Fibroblast of lung (primary cell): ENCODE measurements at places on chromosomes 5 and 9. TPM values are rescaled to one million over a fixed set of nuclear protein-coding genes. Genes with fewer than 3 reads are reported as not detected.

Gene FAM120A
- total RNA-seq, result 93.0 and 136 TPM in 2 replicates

Gene GFI1B
- under 0.01 TPM in 1 of 2 replicates, not detected in the other for total RNA-seq

Gene CDK7
- total RNA-seq, result 43.7 and 74.3 TPM in 2 replicates

Gene FYB1
- total RNA-seq, result under 0.01 TPM in 1 of 2 replicates, not detected in the other

Gene CBY3
- not detected in 2 replicates for total RNA-seq

Gene PDLIM4
- total RNA-seq, result 44.4 and 67.2 TPM in 2 replicates

Gene FBP1
- total RNA-seq, result not detected in 2 replicates

Gene INSL4
- total RNA-seq, result not detected in 2 replicates

Gene FRMPD1
- not detected in 2 replicates for total RNA-seq

Gene PLPPR1
- not detected in 2 replicates for total RNA-seq

Gene ATG12
- total RNA-seq, result 37.2 and 38.8 TPM in 2 replicates

Gene CCDC180
- 1.8 and 2.5 TPM in 2 replicates for total RNA-seq

Gene ITGA1
- 12.1 and 12.6 TPM in 2 replicates for total RNA-seq

Gene ESM1
- 1.5 and 1.8 TPM in 2 replicates for total RNA-seq

Gene CTXN3
- total RNA-seq, result not detected in 2 replicates

Gene KLHL9
- total RNA-seq, result 37.2 and 37.5 TPM in 2 replicates

Gene FUT7
- not detected in 2 replicates for total RNA-seq

Gene HEMGN
- not detected in 2 replicates for total RNA-seq

Gene ZNF189
- total RNA-seq, result 19.3 and 21.8 TPM in 2 replicates

Gene SYNPO
- total RNA-seq, result 5.6 and 6.6 TPM in 2 replicates

Gene DMRT2
- total RNA-seq, result not detected in 2 replicates

Gene TSSK1B
- total RNA-seq, result under 0.01 and 0.50 TPM in 2 replicates

Gene TTC1
- total RNA-seq, result 39.5 and 41.6 TPM in 2 replicates

Gene PRSS3
- total RNA-seq, result 0.26 and 0.33 TPM in 2 replicates

Gene FREM1
- under 0.01 TPM in 2 replicates for total RNA-seq

Gene TMEM174
- not detected in 2 replicates for total RNA-seq

Gene SLC34A1
- total RNA-seq, result not detected in 2 replicates

Gene SLC36A3
- not detected in 2 replicates for total RNA-seq

Gene PLPP7
- 8.2 and 9.4 TPM in 2 replicates for total RNA-seq

Gene SOX30
- total RNA-seq, result under 0.01 TPM in 1 of 2 replicates, not detected in the other

Gene SPINK4
- total RNA-seq, result not detected in 2 replicates

Gene FOXE1
- total RNA-seq, result not detected in 2 replicates

Gene SUSD3
- 2.8 and 4.6 TPM in 2 replicates for total RNA-seq

Gene FGD3
- total RNA-seq, result under 0.01 TPM in 1 of 2 replicates, not detected in the other

Gene CDX1
- total RNA-seq, result under 0.01 and 0.33 TPM in 2 replicates

Gene NOXA1
- total RNA-seq, result 0.66 and 0.77 TPM in 2 replicates

Gene LCN1
- total RNA-seq, result not detected in 2 replicates

Gene NEUROG1
- not detected in 2 replicates for total RNA-seq

Gene CYLC2
- total RNA-seq, result not detected in 2 replicates

Gene STKLD1
- total RNA-seq, result 0.51 and 0.99 TPM in 2 replicates

Gene IFNA13
- total RNA-seq, result not detected in 2 replicates

Gene TAS2R1
- total RNA-seq, result not detected in 2 replicates

Gene PLAC8L1
- not detected in 2 replicates for total RNA-seq

Gene LRRC19
- total RNA-seq, result not detected in 2 replicates
